ENCODE measurements at places on chromosomes 13 and 19.

DNA sequence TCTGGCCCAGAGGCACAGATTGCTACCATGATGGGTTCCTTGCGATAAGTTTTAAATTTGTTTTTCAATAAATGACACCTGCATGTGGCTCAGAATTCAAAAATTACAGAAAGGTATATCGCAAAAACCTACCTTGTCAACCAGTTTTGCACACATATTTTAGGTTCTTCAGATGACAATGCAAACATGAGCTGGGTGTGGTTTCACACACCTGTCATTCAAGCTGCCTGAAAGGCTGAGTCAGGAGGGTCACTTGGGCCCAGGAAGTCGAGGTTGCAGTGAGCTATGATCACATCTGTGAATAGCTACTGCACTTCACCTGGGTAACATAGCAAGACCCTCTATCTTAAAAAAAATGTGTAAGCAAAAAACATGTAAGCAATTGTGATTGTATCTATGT, 56.1 kb downstream of the DNM2 start:
- DNase-seq = peak; percentile 31

DNA sequence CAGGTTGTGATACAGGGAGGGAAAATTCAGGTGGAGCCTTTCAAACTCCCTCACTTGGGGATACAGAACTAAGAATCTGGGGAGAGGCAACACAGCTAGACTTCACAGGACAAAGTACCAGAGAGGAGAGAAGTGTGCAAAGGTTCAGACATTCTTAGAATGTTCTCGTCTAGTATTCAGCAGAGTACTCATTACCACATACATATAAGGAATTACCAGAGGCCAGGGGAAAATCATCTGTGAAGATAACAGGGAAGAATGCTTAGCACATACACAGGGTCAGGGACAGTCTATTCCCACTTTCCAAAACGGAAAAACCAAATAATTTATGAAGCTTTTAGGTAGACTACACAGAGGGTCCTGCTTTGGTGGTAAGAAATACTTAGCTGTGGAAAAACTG, 58.1 kb downstream of the TRPC4 start:
- DNase-seq = no peak

GRCh38 chr19:58396691-58397532, 1.5 kb downstream of the RNF225 start:
- no peak for DNase-seq

DNA sequence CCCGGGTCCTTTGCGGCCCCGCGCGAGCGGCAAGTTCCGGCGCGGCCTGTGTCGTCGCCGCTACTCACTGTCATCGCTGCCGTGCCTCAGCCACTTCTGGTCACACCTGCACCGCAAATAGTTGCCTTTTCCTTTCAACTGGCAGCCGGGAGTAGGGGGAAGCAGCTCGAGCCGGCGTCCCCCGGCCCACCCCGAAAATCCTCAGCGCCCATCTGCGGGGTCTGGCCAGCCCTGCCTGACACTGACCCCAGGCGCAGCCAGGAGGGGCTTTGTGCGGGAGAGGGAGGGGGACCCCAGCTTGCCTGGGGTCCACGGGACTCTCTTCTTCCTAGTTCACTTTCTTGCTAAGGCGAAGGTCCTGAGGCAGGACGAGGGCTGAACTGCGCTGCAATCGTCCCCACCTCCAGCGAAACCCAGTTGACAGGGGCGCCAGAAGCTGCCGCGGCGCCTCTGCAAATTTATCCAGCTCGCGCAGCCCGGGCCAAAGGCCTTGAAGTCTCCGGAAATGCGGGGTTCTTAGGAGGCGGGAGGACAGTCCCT, 1.7 kb downstream of the PDX1 start:
- DNase-seq = peak; percentile 62

DNA sequence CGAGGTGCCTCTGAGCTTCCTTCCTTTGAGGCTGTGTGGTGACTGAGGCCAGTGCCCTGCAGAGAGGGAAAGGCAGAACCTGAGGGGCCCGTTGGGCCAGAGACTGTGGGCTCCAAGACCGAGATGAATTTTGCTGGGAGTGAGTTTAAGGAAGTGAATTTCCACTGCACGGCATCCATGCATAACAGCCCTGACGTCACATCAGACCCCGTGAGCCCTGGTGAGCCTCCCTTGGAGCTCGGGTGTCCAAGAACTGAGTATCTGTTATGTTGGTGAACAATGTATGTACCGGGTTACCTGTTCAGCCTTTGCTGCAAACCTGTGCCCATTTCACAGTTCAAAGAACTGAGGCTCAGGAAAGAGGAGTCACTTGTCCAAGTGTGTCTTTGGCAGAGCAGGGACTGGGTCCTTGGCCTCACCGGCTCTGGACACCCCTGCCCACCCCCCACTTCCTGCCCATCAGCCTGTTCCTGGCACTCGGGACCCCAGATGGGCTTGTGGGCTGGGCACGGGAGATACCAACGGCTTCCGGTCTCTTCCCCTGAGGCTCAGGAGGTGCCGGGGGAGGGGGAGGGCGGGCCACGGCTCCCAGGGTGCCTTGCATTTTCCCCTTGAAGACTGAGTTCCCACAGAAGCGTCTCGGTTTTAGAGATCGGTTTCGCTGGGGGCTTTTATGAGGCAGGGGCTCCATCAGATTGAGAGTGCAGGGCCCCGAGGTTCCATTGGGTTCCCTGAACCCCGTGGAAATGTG, 33.7 kb downstream of the NFILZ start:
- DNase-seq = peak; percentile 65

GRCh38 chr19:15324791-15325519, 7.4 kb downstream of the BRD4 start:
- DNase-seq = peak; percentile 26

GRCh38 chr19:49196527-49197240, 39.1 kb downstream of the TRPM4 start:
- DNase-seq = no peak

All from activated naive CD4-positive, alpha-beta T cell treated with anti-CD3 and anti-CD28 coated beads for 36 hours (primary cell).